ENCODE measurements at places on chromosomes 12 and 14.

DNA sequence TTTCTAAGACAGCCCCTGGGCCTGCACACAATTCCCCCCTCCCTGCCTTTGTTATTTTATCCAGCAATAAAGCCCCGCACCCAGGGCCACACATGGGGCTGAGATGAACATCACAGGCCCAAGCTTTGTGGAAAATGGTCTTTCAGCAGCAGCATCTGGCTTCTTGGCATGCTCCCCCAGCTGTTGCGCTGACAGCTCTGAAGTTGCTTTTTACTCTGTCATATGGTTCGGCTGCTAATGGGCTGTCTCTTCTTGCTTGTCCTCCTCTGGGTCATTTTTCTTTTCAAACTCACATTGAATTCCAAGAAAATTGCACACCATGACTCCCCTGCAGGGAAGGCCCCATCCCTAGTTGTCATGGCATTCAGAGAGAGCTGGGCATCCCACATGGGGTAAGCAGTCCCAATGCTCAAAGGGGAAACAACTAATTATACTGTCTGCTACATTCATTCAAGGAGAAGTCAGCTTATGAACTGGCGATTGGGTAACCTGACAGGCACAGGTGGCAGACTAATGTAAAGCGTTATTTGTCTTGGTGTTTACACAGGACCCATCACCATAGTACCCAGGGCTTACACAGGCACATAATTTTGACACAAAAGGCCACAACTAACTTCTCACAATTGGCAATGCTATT lies 74.0 kb upstream of the CDKN3 start:
- no peak for DNase-seq

DNA sequence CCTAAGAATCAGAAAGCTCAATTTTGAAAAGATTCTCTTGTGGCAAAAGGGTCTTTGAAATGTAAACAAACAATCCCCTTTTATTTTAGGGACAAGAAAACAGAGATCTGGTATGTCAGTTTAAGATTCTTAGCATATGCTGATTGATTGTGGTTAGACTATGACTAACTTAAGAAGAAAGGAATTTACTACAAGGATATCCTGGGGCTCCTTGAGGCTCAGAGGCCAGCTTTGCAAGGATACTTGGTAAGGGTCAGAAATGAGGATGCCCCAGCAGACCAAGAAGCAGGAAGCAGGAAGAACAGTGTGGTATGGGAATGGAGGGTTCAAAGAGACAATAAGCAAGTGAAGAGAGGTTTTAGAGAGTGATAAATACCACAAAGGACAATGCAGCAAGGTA lies 474.6 kb downstream of the ETNK1 start:
- DNase-seq: no peak

DNA sequence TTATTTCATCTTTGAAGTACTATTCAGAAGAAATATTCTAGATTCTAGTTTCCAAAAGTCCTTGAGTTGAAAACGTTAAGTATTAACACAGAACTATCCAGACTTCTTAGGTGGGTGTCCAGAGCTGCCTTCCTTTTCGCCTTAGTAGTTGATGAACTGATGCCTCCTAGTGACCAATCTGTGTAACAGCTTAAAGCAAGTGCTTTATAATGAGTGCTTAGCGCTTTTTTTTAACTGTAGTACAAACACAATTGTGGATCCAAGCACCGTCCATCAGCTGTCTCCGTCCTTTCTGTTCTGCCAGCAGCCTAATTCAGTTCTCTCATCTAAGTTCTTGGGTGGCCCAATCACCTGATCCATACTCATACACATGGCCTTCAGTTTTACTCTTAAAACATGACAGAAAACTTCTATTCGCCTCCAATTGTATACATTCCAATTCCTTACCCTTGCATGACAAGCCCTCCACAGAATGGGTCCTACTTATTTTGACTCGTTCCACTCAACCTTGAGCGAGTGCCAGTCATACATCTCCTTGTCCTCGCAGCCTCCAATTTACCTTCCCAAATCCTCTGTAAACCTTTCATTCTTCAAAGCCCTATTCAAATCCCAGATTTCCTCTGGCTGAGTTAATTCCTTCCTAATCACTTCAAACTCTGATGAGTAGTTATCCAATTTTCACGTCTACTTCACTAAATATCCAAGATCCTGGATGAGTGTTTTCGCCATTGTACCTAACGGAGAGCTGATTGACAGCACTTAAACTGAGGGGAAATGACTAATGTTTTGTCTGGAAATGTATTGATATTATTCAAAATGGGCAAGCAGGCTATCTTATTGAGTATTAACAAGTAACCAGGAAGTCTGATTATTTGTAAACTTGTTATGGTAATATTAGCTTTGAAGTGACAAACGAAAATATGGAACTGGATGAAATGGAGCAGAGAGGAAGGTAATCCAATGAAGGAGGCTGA lies 5.8 kb upstream of the PHLDA1 start:
- peak; percentile 77 for DNase-seq

DNA sequence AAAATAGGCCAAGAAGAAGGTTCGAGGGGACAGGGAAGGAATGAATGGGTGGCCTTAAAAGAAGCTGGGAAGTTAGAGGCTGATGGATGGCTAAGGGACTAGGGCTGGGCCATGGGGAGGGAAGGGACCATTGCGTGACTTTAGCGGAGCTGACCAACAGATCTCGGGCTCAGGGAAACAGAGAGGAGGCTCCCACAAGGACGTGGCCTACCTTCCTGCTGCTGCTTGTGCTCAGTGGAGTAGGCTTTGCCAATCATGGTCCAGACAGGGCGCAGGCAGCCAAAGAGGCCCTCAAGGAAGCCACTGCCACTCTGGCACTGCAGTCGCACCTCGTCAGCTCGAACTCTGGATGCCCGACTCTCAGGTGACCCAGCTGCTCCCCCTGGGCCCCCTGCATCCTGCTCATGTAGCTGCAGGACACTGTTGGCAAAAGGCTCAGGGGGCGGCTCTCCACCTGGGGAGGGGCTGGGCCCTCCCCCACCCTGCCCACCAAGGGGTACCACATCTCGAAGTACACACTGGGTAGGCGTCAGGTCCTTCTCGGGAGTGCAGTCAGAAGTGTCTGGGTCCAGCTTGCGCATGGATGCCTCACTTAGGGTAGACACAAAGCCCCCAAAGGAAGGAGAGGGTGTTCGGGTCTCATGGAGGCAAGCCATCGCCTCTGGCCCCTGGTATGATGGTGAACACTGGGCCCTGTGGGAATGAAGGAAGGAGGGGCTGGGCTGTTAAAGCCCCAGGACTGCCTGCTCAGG lies 12.3 kb downstream of the MAP3K12 start:
- no peak for DNase-seq

DNA sequence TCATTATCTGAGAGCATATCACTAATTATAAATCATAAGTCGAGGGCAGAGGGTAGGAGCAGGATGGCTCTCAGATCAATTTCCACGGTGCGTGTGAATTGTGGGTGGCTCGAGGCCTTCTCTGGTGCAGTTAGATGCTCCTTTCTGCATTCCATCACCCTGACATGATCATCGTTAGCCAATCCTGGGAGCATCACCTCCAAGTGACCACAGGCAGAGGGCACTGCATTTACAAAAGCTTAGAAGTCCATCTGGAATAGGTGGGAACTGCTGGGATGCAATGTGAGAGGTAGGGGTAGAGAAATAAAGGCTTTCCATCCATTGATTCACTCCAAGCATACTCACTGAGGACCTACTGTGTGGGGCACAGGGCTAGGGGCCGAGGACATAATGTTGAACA lies 538.2 kb upstream of the TBX3 start:
- DNase-seq: peak; percentile 28

- no peak for DNase-seq
Observed at GRCh38 chr12:128940974-128941373, 87.7 kb downstream of the GLT1D1 start.

- DNase-seq: no peak
Observed at GRCh38 chr12:10750385-10750727, 27.2 kb upstream of the YBX3 start.

GRCh38 chr12:71270057-71270456 lies 112.3 kb upstream of the TSPAN8 start:
- DNase-seq: no peak

DNA sequence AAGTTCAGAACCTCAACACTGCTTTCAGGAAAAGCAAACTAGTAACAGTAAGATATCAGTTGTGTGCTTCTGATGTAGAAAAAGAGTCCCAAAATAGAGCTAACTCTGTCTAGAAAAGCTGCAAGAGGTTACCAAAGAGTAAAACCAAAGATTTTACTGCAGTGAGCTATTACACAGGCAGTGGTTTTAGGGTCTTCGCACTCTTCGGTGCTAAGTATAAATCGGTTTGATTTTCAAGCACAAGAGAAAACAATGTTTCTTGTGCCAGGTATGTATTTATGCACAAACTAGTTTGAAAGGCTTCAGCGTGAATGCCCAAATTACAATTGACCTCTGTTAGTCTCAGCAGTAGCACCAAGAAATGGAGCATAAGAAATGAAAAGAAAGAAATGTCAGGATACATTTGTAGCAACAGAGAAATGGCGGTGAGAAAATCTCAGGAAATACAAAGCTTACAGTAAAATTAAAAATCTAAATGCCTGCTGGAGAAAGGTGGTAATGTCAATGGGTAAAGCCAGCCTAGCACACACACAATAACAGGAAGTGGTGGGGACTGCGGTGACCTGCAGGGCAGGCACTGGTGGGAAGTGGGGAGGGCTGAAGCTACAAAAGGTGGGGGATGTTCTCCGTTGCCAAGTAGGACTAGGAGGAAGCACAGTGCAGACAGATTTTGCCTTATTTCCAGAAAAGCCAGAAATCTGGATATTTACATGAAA lies 18.0 kb upstream of the DYRK2 start:
- peak; percentile 10 for DNase-seq

DNA sequence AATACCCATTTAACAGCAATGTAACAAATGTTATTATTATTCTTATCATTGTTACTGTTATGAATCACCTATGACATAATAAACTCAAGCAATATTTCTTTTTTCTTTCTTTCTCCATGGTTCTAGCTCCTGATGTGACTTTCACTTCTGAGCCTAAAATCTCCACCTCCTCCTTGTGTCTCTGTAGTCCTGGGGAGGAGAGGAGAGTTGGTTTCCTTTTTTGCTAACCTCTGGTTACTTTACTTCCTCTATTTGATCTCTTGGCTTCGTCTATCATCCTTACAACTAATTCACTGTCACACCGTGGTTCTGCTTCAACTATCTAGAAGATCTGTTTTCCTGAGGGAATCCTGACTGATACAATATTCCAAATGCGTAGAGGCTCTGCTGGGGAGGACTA lies 456.6 kb downstream of the VRK1 start:
- DNase-seq: no peak

DNA sequence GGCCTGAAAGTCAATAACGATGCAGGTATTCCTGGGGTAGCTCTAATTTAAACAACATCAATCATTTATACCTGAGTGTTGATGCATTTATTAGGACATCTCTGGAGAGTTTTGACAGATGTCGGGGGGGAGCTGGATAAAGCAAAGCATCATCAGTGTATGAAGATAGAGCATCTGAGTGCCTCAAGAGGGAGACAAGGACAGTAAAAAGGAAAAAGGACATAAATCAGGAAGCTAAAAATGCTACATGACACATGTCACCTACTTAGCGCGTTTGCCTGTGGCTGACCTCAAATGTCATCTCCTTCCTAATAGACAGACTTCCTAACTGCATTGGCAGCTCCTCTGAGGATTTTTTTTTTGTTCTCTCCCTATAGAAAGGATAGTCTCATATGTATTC lies 259.5 kb upstream of the PKP2 start:
- DNase-seq: no peak

GRCh38 chr12:38101753-38102152 lies 214.8 kb upstream of the ALG10B start:
- no peak for DNase-seq

DNA sequence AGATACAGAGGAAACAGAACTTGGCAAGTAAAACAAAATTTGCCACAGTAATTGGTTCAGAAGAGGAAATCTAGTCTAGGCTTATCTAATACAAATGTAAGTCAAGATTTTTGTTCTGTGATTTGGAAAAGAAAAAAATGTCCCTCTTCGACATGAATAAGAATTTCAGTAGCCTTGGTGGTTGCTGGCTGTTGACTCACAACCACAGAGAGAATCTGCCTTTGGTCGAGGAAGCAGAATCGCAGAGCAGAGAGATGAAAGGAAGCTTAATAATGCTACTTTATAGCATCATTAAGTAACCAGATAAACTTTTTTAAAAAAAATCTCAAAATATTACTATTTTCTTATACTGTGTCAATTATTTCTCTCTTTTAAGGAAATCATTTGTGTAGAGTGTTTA lies 1096.6 kb downstream of the FLRT2 start:
- DNase-seq: no peak

GRCh38 chr14:91067186-91067585 lies 6.7 kb upstream of the RPS6KA5 start:
- DNase-seq: no peak

DNA sequence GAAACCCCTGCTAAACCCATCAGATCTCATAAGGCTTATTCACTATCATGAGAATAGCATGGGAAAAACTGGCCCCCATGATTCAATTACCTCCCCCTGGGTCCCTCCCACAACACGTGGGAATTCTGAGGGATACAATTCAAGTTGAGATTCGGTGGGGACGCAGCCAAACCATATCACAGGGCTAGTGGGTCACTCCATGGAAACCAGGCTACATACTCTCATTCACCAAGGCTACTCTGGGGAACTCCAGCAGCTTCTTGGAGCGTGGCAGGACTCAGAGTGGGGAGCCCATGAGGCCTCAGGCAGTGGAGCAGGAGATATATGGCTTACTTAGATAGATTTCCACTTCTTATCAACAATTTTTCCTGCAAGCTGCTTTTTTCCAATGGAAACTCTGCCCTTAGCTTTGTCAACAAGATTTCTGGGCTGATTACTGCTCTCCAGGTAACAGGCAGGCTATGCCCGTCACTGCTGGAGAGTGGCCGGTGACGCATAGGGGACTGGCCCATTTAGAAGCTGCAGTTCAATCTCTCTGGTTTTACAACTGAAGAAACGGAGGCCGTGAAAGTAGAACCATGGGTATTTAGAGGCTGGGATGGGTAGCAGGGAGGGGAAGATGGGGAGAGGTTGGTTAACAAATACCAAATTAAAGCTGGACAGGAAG lies 16.5 kb downstream of the VDR start:
- no peak for DNase-seq

- no peak for DNase-seq
Observed at GRCh38 chr12:1797011-1797901, 23.1 kb upstream of the LRTM2 start.

DNA sequence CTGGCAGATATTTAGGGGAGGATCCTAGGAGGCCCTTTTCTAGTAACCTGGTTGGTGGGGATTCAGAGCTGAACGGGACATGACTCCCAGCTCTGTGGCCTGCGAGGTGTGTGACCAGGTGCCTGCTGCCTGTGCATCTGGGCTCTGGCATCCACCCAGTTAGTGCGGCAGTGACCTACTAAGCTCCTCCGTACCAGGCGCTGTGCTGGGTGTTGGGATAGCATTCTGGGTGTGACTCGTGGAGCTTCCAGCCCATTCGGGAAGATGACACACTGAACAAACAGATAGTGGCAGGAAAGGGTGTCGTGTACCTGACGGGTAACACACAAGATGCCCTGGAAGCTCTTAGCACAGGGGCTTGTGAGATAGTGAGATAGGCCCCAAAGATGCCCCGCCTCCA lies 80.9 kb downstream of the ACACB start:
- DNase-seq: peak; percentile 40

DNA sequence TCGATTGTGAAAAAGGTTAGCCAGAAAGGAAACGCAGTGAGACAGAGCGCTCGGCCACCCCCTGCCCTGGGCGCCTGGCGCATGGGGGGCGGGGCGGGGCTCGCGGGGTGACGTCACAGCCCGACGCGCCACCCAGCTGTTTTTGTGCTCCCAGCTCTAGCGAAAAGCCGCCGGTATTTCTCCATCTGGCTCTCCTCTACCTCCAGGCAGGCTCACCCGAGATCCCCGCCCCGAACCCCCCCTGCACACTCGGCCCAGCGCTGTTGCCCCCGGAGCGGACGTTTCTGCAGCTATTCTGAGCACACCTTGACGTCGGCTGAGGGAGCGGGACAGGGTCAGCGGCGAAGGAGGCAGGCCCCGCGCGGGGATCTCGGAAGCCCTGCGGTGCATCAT lies at the start of gene GABARAPL1:
Gene GABARAPL1, plus strand, starts transcription at position 139 of the 393 bp plus-strand sequence. Its CDS starts 253 bp downstream, at position 392.
- DNase-seq: peak; percentile 60
